ENCODE measurements at places on chromosomes 12 and 14. TPM values are rescaled to one million over a fixed set of nuclear protein-coding genes. Genes with fewer than 3 reads are reported as not detected.

The CLEC14A gene
- total RNA-seq: not detected

The C14orf39 gene
- 1.2 TPM for total RNA-seq

The NAA30 gene
- 14.9 TPM for total RNA-seq

The DHRS4 gene
- total RNA-seq: 33.1 TPM

The KRT81 gene
- total RNA-seq: 178 TPM

The ANO2 gene
- total RNA-seq: 1.7 TPM

The MANSC4 gene
- not detected for total RNA-seq

The RNASE2 gene
- total RNA-seq: not detected

The A2ML1 gene
- not detected for total RNA-seq

The EGLN3 gene
- total RNA-seq: 7.0 TPM

The ASPG gene
- not detected for total RNA-seq

The LMO3 gene
- total RNA-seq: not detected

The TAC3 gene
- not detected for total RNA-seq

The LRFN5 gene
- 1.4 TPM for total RNA-seq

The FAR2 gene
- 13.5 TPM for total RNA-seq

The IRAK3 gene
- total RNA-seq: 1.9 TPM

The INHBC gene
- not detected for total RNA-seq

The TMEM132D gene
- total RNA-seq: 0.06 TPM

The TMEM52B gene
- not detected for total RNA-seq

The MED6 gene
- 29.0 TPM for total RNA-seq

The TMEM119 gene
- total RNA-seq: not detected

Measured in epithelial cell of proximal tubule (primary cell).